ENCODE measurements at places on chromosomes 7 and 10.

GRCh38 chr10:109939315-109939961, 16.1 kb upstream of the XPNPEP1 start:
- DNase-seq: no peak

DNA sequence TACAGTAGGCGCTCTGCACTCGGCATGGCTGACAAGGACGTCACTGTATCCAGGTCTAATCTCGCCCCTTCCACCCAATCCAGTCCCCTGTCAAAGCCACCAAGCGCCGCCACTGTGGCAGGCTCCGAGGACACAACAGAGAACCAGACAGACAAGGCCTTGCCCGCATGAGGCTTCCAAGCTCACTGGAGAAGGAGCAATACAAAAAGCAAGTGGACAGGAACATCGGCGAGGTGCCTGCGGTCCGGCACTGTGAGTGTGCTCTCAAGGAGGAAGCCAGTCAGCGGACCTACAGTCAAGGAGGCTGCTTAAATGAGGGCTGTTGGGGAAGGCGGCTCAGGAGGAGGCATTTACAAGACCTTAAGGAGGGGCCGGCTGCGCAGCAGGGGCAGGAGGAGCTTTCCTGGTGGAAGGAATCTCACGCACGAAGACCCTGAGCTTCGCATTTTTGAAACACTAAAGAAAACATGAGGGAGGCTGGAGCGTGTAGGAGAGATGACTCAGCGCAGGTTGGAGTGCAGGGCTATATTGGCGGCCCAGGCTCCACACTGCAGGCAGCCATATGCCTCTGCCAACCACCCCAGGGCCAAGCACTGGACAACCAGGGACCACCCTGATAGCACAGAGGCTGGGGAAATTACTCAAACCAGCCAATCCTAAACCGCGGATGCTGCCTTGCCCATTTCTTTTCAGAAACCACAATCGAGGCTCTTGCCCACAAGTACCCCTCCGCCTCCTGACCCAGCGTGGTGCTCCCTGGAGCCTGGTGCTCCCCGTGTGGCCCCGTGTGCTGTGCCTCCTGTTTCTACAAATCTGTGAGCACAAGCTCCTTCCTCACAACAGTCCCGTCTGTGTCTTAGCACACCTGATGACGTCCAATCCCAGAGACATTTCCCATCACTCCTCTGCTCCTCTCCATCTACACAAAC, 28.9 kb downstream of the GNA12 start:
- DNase-seq: no peak

DNA sequence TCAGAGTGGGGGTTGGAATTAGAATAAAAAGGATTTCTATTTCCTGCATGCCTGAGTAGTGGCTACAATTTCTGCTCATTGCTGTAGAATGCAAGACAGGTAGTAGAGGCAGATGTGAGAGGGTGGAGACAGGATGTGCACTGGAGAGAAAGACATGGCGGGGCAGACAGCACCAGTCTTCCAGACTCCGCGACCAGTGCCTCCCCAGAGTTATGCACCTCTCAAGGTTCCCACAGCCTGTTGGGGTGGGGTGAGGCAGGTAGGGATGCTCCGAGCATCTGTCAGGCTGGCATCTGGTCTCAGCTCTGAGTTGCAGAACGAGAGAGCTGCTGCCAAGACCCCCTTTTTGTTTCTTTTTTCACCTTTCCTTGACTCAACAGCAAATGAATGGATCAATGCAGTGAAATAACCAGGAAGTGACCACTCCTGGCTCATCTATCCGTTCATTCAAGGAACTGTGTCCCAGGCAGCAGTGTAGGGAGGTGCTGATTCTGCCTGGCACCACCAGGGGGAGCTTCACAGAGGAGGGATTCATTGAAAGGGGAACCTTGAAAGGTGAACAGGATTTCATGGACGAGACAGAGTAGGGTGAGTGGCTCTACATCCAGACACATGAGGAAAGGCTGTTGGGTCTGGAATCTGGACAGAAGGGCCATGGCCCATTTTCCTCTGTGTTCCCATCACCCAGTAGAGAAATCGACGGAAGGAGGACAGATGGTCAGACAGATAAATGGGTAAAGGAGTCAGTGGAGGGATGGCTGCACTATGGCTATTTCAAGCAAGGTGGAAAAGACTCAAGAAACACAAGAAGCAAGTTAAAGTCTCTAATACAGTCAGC, 17.2 kb upstream of the SLC18A3 start:
- peak; percentile 57 for DNase-seq

DNA sequence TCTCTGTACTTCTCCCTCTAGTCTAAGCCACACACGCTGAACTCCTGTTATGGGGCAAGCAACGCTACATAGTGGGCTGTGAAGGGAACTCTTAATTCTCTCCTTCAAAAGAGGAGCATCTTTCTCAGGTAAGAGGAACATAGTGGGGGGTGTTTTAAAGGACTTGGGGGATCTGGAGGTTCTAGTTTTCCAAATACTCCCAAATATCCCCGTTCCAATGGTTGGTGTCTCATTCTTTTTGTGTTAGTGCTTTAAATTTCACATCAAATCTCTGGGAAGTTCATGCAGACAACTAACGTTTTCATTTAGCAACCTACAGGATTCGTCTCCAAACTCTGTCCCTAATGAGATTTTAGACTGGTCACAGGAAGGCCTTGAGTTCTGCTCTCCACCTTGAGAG, 12.4 kb upstream of the WDR86 start:
- no peak for DNase-seq

GRCh38 chr7:88357781-88358525, 51.3 kb upstream of the STEAP4 start:
- DNase-seq: no peak

DNA sequence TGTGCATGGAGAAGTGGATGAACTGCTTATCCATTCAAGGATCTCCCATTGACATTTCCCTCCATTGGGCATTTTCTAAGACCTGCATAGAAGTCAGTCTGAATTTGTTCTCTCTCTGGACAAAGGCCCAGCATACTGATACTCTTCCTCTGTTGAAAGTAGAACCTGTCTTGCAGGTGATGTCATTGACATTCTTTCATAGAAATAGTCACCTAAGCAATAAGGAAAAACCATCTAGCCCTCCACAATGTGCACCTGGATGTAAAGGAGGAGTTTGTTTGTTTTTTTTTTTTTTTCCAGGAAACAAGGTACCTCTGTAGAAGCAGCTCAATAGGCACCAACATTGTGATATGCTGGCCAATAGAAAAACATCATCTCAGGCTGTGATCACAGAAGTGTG, 150.4 kb downstream of the DPY19L1 start:
- DNase-seq: no peak

DNA sequence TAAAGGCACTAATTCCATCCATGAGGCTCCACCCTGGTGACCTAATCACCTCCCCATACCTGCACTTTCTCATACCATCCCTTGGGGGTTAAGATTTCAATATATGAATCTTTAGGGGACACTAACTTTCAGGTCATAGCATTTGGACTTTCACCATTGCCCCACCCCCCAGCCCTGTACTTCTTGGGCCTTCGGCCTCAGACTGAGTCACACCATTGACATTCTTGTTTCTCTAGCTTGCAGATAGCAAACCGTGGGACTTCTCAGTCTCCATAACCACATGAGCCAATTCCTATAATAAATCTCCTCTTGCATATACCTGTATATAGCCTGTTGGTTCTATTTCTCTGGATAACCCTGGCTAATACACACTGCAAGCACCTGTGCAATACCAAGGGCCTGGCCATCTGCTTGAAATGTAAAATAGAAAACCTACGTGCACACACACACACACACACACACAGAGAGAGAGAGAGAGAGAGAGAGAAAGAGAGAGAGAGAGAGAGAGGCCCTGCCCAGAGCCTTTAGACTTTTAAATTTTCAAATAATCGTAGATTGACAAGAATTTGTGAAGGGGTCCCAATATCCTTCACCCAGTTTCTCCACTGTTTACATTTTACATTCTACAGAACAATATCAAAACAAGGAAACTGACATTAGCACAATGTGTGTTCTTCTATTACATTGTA, 25.3 kb downstream of the ANXA8 start:
- no peak for DNase-seq

- DNase-seq: no peak
Measured at GRCh38 chr10:80612261-80612660, 74.6 kb downstream of the SH2D4B start.

- DNase-seq: no peak
Measured at GRCh38 chr7:19327018-19327417, 181.8 kb upstream of the FERD3L start.

- DNase-seq: no peak
Measured at GRCh38 chr10:843703-844102, 87.8 kb downstream of the LARP4B start.

GRCh38 chr10:97329766-97330165, 4.8 kb downstream of the FRAT2 start:
- no peak for DNase-seq

DNA sequence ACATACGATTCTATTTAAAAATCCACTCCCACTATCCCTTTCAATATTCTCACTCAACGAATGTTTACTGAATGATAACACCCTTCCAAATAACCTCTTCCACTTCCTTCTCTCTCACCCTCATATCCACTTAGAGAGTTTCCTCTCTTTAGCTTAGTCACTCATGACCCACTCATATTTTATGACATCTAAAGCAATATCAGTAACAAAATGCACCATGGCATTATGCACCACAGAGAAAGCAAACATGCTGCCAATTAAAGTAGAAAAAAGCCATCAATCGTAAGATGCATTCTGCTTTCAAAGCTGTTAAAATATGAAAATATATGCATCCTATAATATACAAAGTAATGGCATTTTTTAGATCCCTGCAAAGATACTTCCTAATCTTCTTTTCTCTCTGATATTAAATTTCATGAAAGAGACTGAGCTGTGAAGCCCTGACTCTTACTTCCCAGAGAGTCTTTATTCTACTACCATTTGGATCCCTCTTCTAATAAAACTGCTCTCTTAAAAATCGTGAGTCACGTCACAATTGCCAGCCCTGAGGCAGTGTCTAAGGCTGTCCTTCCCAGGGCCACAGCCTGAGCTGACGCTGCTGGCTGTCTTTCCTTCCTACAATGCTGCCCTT, 283.0 kb upstream of the KLF6 start:
- DNase-seq: no peak

DNA sequence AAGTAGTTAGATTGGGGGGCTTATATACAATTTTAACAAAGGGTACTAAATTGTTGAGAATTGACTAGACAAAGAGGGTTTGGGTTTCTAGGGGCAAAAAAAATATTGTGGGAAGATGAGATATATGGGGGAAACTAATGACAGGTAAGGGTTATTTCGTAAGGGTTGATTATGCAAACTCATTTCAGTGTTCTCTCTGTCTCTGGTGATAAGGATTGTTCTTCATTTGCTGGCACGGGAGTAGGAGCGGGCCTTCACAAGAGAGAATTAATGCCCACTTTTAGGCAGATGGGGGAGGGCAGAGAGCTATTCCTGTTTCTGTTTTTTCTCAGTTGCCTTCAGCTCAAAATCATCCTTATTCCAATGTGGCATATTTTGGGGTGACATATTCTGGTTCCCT, 258.4 kb downstream of the EXOC4 start:
- no peak for DNase-seq

DNA sequence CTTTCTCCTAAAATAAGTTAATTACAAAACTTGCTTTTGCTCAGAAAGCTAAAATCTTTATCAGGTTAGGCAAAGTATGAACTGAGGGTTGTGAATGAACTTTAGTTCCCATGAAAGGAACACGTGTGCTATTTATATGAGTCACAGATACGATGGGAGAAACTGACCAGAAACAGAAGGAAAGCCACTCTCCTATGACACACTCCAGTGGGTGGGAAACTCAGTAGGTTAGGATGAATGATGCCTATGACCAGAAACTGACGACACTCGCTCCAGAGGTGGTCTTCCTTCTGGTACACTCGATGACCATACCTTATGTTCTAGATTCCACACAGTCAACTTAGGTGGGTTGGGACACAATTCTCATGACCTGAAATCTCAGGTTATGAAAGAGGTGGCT, 215.7 kb upstream of the INHBA start:
- no peak for DNase-seq

- DNase-seq: no peak
Measured at GRCh38 chr7:131363719-131364118, 36.0 kb downstream of the MKLN1 start.

DNA sequence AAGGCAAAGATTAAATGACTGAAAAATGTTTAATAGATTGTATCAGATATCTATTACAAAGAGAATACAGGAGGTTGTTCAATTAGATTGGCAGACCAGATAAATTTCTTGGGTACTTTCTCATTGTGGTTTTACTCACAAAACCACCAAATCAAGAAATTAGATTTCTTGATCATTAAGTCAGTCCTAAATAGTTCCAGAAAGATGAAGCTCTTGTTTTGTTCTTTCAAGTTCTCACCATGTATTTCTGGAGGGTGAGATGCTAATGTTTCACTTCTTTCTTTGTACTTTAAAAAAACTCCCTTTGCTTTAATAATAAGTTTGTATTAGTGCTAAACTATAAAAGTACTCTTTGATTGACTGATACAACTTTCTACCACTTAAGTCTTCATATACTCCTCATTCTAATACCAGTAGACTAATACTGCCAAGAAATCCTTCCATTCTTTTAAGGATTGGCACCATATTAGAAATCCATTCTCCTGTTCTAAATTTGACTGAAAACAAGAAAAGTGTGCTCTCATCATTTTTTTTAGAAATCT, 69.4 kb downstream of the RNF133 start:
- no peak for DNase-seq

- DNase-seq: no peak
Measured at GRCh38 chr10:61943674-61944378, 42.3 kb downstream of the ARID5B start.

GRCh38 chr10:86942441-86943315, 14.7 kb downstream of the MMRN2 start:
- no peak for DNase-seq

GRCh38 chr7:17802056-17802455, 138.2 kb downstream of the SNX13 start:
- no peak for DNase-seq

- DNase-seq: no peak
Measured at GRCh38 chr10:79266084-79266483, 81.2 kb upstream of the PPIF start.

GRCh38 chr7:154631162-154631561, 371.8 kb downstream of the PAXIP1 start:
- no peak for DNase-seq

GRCh38 chr10:105023211-105024111, 382.4 kb downstream of the SORCS3 start:
- no peak for DNase-seq

Measured in stimulated activated CD4-positive, alpha-beta T cell treated with anti-CD3 and anti-CD28 coated beads, Interleukin-2, amount 100 ng/mL, for 48 hours (primary cell).